ENCODE measurements at places on chromosomes 5 and 9.

- no peak for DNase-seq
Observed at GRCh38 chr5:36502608-36503007, 103.8 kb upstream of the SLC1A3 start.

- DNase-seq, result no peak
Observed at GRCh38 chr5:16061163-16061562, 118.4 kb downstream of the MARCHF11 start.

DNA sequence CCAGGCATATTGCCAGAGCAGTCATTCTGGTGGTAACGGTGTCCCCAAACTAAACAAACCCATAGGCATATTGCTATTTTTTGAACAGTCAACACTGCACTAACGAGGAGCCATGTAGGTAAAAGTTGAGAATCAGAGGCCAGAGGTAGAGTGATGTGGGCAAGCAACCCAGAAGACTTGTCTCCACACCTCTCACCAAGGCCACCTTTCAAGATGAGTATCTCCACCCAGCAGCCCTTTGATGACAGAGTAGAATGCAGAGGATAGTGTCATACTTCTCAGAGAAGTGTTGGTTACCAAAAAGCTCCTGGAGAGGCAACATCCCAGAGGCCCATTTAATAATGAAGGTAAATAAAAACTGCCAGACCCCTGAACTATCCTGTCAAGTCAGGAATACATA, 63.9 kb downstream of the FCHO2 start:
- DNase-seq, result no peak

GRCh38 chr5:108174286-108174685, 207.6 kb downstream of the FBXL17 start:
- no peak for DNase-seq

DNA sequence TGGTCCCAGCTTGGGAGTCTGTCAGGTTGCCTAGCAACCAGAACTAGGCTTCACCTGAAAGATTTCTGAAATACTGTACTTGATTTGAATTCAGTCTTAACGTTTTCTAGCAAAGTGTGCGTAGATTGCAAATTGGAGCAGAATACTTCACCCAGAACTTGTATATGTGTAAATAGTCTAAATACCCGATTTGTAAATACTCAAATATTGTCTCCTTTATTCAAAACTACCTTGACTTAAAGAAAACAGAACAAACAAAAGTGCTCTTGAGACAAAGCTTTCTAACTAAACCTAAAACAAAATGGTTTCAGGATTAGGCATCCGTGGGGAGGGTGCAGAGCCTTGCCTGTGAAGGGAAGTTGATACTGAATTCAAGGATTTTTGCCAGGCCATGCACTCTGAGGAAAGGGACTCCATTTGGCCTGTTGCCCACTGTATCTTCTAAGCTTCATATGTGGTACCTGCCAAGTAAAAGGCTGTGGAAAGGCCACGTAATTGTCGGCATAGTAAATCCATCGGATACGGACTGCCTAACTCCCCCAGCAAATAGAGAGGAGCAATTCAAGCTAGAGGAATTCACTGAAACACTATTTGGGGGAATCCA, 744 bp upstream of the HMGCS1 start:
- DNase-seq, result no peak

- DNase-seq, result no peak
Observed at GRCh38 chr9:93422977-93423616, 28.4 kb upstream of the FAM120A start.

- DNase-seq, result no peak
Observed at GRCh38 chr5:5721881-5722280, 299.4 kb downstream of the ICE1 start.

- no peak for DNase-seq
Observed at GRCh38 chr5:81212211-81212751, 20.8 kb upstream of the CKMT2 start.

GRCh38 chr5:1831257-1831656, 30.1 kb downstream of the NDUFS6 start:
- no peak for DNase-seq

DNA sequence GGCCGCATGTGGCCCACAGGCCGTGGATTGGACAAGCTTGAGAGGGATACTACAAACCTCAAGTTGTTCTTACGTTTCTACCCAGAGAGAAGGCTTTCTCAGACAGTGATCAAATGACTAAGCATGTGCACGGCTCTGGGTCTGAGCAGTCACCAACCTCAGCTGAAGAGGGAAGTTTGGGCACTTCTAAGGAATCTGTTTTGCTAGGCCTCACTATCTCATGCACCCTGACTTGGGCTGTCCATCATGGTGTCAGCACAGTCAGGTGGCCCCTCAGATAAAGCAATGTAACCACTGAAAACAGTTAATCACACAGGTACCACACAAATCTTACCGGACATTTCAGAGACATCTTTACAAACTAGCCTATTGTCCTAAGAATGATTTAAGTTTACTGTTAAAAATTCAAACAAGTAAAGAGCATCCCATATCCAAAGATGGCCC, 24.6 kb downstream of the CSF2 start:
- DNase-seq, result no peak

DNA sequence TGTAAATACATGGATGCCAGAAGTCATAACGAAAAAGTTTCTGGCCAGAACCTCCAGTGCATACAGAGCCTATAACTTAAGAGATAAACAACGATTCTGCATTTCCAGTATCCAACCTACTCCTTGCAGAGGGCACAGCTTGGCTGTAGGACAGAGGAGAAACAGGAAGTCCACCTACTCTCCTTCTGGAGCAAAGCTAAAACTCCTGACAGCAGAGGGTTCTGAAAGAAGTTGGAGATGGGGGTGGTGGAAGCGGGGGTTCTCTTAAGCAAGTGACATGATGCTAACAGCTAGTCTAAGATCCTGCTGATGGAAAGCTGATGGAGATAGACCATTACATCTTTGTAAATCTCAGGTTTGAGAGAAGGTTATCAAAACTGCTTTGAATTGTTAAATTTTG, 35.5 kb upstream of the CTNNAL1 start:
- DNase-seq, result no peak

DNA sequence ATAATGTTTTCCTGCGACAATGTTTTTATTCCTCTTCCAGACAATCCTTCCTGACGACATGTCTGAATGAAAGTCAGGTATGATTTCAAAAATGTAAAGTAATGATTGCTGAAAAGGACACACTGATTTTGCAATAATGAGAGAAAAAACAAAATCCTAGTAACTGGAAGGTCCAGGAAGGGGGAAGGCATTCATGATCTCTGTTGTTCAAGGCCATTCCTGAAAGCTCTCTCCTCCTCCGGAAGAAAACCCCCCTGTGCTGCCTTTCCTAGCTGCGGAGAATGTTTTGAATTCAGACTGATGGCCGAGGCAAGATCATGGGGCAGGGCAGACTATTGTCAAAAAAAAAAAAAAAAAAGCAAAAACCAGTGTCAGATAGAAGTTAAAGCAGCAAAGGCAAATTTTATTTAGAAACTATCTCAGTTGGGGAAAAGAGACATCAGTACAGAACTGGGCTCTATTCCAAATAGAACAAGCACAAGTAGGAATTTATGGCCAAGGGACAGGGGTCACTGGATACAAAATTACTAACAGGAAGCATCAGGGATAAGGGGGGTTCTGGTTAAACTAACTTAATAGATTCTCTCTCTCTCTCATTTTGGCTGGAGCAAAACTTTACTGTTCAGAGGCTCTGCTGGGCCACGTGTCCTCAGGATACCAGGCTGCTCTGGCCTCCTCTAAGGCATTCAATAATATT, 36.5 kb upstream of the CTSV start:
- DNase-seq, result no peak

GRCh38 chr5:149133795-149134777, 7.2 kb upstream of the ABLIM3 start:
- DNase-seq, result no peak

DNA sequence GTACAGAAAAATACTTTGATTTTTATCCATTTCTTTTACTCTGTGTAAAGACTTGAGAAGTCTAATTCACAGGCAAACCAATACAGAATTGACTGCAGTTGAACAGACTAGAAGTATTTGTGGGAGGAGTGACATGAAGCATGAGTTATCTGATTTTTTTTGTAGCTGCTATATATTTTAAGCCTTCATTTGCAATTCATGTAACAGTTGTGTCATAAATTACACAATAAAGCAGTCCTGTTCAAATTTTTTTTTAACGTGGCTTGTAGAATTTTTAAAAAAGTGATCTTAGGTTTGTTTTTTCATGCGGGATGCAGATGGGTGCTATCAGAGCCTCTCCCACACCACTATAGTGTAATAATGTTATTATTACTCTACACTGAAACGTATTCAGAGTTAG, 2.9 kb upstream of the MAML1 start:
- no peak for DNase-seq

- DNase-seq, result no peak
Observed at GRCh38 chr9:92598382-92598781, 62.6 kb upstream of the ECM2 start.

GRCh38 chr9:81108821-81109220, 580.5 kb downstream of the TLE1 start:
- DNase-seq, result no peak

DNA sequence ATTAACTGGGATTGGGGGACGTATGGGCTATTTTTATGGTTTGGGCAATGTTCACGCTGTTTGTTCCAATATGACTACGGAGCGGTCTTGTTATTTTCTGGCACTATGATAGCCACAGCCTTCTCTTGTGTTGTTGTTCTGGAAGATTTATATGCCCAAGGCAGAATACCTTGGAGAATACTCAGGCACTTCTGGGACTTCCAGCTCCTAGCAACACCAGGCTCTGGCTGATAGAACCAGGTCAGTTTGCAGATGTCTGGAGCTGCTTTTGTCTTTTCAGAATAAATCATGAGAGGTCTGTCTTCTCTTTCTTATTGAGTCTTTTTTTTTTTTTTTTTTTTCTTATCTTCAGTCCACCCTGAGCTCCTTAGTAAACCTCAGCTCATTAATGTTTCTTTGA, 262.5 kb downstream of the MED10 start:
- no peak for DNase-seq

GRCh38 chr5:138351056-138351455, 1.4 kb upstream of the KDM3B start:
- no peak for DNase-seq

- DNase-seq, result no peak
Observed at GRCh38 chr9:4559261-4560182, 69.3 kb downstream of the SLC1A1 start.

DNA sequence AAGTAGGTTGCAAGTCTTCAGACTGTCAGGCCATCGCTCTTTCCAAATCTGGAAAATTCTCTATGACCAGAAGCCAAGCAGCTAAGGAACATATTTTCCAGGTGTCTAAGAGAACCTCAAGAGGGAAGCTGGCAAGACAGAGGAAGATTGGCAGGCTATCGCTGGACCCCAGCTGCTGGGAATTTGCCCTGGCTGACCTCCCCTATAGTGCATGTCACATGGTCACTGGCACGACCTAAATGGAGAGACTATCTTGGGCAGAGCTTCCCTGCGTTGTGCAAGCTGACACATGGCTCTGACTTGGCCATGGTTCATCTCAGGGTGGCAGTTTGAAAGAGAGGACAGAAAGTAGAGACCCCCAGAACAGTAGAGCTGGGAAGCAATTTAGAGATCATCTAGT, 104.9 kb upstream of the ZNF618 start:
- DNase-seq, result no peak

GRCh38 chr5:35438288-35438687, 179.4 kb upstream of the SPEF2 start:
- DNase-seq, result no peak

DNA sequence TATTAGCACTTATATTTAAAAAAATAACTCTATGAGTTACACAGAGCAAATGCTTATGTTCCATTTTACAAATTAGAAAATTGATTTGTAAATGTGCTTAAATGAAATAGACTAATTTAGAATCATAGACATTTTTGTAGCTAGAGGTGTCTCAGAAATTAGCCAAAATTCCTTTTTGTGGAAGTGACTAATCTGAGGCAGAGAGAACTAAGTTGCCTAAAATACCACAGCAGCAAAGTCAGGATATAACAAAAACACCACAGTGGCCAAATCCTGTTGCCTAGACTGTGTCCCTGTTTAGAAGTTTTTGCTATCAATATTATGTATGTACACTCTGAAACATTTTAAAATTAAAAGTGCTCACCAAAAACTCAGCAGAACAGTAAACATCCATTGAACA, 18.7 kb downstream of the ADAMTSL1 start:
- DNase-seq, result no peak

DNA sequence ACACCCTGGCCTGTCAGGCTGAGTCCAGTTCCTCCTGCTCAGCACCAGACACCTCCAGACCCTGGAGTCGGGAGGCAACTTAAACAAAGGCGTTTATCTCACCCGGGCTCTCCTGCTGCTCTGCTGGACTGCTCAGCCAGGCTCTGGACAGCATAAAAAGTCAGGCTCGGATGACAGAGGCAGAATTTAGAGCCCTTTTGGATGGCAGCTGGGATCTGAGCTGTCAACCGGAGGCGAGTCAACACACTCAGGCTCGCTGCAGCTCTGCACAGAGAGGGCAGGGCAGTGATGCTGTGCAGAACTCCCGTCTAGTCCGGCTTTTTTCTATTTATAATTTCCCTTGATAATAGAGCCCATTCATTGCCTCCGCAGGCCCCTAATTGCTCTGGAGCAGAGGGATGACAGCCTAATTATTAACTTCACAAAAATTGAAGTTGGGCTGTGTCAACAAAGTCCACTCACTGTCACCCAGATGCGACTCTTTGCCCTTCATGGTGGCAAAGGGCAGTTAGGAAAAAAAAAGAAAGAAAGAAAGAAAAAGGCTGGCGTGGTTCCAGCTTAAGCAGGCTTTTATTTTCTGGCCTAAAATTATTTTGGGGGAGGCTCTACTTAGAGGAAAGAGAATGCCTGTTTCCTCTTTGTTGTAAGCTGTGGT, 37.6 kb downstream of the STC2 start:
- no peak for DNase-seq

DNA sequence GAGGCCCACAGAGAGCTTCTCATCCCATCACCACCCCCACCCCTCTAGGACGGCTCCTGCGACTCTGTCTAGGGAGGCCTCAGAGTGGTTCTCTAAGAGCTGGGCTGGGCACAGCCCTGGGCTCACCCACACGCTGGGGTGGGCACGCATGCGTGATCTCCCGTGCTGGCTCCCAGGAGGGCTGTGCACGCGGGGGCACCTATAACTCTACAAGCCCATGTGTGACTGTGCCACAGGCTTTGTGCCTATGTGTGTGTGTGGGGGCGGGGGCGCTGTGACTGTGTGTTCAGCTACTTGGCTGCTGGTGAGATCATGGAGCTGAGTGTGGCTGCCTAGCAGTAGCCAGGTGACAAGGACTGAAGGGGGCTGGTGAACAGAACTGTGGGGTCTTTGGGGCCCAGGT, 32.2 kb downstream of the NDUFA8 start:
- no peak for DNase-seq

GRCh38 chr9:115373710-115374045, 255.7 kb upstream of the TNC start:
- no peak for DNase-seq

GRCh38 chr5:35266276-35266675, 36.0 kb upstream of the PRLR start:
- DNase-seq, result no peak

- no peak for DNase-seq
Observed at GRCh38 chr5:68418201-68418600, 202.6 kb downstream of the PIK3R1 start.

GRCh38 chr5:150505816-150506215, 2.1 kb upstream of the NDST1 start:
- DNase-seq, result no peak

GRCh38 chr5:150175536-150175935, 9.0 kb downstream of the CDX1 start:
- no peak for DNase-seq

- DNase-seq, result no peak
Observed at GRCh38 chr5:35665096-35665495, 47.4 kb downstream of the SPEF2 start.

GRCh38 chr9:21991072-21991959, 2.9 kb downstream of the CDKN2A start:
- DNase-seq, result no peak

Measured in stimulated activated CD4-positive, alpha-beta T cell treated with anti-CD3 and anti-CD28 coated beads, TNF-alpha, amount 100 ng/mL, for 1 hour (primary cell).